ENCODE measurements at places on chromosomes 3 and 15.

- no peak for DNase-seq
Observed at GRCh38 chr3:188139466-188139865, 14.5 kb upstream of the LPP start.

GRCh38 chr15:73028031-73028430, 24.2 kb upstream of the NEO1 start:
- DNase-seq = no peak

- DNase-seq = no peak
Observed at GRCh38 chr3:24027946-24028345, 82.9 kb downstream of the NR1D2 start.

DNA sequence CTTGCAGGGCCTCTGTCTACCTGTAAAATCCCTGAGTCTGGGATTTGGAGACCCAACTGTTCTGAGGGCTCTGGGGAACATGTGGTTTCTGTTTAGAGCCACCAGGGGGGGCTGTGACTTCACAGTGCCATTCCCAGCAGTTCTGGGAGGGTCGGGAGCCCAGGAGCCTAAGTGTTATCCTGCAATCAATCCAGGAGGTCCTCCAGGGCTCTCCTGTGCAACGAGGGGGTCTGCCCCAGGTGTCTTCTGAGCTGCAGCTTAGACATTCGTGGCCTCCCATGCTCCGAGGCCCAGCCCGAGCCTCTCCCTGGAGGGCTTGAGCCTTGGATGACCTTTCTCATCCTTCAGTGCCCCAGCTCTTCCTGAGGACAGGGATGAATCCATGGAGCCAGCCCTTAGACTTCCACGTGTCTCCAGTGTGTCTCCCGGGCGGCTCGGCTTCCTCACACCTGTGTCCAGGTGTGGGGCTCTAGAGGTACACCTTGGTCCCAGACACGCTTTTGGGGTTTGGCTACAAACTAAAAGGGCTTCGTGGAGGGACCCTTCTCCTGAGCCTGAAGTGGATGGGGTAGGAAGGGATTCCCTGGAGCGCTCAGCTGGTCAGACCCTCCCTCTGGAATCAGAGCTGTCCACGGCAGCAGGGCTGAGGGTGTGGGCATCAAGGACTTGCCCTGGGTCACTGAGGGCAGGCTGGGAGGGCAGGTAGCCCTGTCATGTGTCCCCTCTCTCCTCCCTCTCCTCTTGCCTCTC, 20.3 kb upstream of the ABTB1 start:
- peak; percentile 76 for DNase-seq
